ENCODE measurements at places on chromosomes 5 and 9.
A peak's percentile ranks its signal among the peaks of the same experiment; 100 is the strongest.

GRCh38 chr9:131804826-131805225, 65.0 kb upstream of the RAPGEF1 start:
- DNase-seq = peak; percentile 68

DNA sequence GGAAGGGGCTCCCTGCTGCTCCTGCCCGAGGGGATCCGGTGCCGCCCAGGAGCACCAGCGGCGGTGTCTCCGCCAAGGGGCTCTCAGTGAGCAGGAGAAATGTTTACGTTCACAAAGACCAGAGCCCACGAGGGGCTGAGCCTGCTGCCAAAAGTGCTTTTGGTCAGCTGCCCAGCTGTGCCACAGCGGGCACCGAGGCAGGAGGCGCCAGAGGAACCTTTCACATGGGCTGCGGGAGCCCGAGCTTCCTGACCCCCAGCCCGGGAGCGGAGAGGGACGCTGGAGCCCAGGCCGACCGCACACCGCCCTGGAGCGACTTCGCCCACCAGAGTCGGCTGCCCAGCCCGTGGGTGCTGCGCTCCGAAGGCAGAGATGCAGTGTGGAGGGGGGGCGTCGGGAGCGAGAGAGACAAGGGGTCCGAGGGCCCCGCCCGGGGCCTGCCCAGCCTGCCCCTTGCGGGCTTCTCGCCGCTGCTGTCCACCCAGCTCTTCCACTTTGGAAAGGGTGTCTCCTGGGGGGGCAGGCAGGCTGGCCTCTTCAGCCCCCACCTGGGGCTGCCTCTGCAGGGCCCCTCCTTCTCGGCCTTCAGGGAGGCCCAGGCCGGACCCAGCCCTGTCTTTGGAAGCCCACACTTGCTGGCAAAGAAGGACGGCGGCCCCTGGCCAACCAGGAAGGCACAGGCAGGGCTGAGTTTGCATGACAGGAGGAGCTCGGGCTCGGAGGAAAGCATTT, 7.9 kb downstream of the PPP1R26 start:
- no peak for DNase-seq

GRCh38 chr5:173165177-173166016, 21.1 kb downstream of the BNIP1 start:
- DNase-seq = no peak

- no peak for DNase-seq
Measured at GRCh38 chr5:3348576-3349535, 246.8 kb upstream of the IRX1 start.

- peak; percentile 68 for DNase-seq
Measured at GRCh38 chr5:134503088-134503936, 22.2 kb upstream of the JADE2 start.

All from RPMI8226 (cell line).